IPS DF 6.9 (cell line): ENCODE measurements at places on chromosomes 6 and 20.

DNA sequence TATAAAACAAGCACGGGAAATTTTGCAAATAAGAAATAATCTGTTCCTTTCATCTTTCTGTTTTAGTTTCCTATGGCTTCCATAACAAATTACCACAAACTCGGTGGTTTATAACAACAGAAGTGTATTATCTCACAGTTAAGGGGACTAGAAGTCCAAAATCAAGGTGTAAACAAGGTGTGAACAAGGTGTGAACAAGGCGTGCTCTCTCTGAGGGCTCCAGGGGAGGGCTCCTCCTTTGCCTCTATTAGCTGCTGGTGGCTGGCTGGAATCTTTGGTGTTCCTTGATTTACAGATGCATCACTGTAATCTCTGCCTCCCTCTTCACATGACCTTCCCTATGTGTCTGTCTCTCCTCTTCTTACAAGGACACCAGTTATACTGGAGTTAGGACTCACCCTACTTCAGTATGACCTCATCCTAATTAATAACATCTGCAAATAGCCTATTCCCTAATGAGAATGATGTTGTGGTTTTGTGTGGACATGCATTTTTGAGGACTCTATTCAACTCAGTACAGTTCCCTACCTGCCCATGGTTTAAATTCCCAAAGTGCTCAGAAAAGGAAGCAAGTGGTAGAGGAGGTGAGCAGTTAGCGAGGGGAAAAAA, 17.5 kb upstream of the BMP5 start:
- DNase-seq: no peak

- DNase-seq: no peak
These were observed 32.9 kb downstream of the PKIG start for GRCh38 chr20:44615169-44615791.

DNA sequence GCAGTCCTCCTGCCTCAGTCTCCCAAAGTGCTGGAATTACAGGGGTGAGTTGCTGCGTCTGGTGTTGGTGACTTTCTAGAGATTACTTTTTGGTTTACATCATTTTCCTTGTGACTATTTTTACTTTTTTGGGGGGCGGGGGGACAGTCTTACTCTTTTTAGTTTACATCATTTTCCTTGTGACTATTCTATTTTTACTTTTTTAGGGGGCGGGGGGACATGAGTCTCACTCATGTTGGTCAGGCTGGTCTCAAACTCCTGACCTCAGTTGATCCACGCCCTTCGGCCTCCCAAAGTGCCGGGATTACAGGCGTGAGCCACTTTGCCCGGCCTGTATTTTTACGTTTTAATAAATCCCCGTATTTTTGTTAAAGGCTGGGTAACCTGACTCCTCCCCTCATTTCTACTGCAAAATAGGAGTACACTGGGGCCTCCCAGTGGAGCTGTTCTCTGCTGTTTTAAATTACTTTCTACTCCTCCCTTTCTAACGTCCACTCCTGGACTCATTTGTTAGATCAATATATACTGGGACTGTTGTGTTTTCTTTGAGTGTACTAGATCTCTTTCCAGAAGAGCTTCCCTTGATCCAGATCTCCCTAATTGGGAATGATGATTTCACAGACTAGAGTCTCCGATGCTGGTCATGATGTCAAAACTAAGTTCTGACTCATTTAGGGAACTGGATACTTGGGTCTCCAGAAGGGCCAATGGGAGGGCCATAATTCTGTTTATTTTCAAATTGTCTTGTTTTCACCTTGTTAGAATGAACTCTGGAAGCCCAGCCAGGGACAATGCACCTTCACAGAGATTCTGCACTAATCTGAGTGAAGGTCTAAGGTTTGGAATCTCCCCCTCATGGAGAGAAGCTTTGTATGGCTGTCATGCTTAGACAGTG, 9.2 kb downstream of the HSPA1B start:
- DNase-seq: no peak

DNA sequence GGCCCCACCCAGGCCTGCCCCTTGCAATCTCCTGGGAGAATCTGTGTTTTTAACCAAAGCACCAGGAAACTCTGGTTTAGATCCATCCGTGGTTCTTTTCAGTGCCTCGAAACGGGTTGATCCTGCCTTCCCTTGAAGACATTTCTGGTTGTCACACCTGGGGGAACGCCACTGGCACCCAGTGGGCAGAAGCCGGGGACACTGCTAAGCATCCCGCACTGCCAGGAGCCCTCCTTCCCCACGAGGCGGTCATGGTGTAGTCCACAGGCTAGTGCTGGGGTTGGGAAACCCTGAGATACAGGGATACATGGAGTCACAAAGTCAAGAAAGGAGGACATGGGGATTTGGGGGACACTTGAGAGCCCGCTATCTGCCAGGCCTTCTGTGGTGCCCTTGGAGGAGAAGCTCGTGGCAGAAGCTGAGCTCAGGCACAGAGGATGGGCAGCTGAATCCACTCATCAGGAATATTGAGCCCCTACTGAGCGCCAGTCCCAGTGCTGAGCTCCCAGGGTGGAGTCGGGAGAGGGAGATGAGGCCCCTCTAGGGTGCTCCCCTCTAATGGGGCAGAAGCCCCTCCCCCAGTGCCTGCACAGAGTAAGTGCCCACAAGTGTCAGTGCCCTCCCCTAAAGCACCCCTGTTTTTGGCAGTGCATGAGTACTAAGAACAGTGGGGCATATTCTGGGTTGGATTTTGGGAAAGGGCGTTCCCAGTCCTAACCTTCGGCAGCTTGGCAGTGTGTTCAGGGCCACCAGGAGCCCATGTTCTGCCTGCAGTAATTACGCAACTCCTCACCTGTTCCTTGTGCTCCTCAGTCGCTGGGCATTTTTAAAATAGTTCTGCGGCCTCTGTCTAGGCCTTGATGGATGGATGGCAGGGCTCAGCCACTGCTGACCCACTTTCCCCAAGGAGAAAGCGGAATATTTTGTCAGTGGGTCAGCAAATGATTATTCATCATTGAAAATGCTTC, 25.6 kb upstream of the PHACTR3 start:
- DNase-seq: no peak

GRCh38 chr6:30157999-30158398, 3.0 kb downstream of the TRIM10 start:
- DNase-seq: no peak

GRCh38 chr6:34052918-34053608, 92.8 kb downstream of the GRM4 start:
- no peak for DNase-seq

DNA sequence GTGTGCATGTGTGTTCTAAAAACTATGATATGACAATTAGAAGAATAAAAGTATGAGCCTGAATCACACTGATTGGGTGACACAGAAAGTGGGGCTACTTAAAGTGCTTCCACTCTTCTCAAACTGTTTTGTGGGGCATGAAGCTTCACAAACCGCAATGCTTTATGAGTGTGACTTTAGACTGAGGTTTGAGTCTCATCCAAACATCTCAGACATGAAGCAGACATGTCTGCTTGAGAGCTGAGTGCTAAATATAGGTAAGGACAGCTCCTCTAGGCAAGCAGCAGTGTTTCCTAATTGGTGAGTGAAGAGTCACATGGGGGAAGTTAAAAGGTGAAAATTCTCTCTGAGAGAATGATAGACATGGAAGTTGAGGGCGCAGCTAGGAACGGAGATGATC, 726.9 kb upstream of the CITED2 start:
- DNase-seq: no peak

GRCh38 chr6:10719296-10719963, 3.4 kb upstream of the TMEM14C start:
- no peak for DNase-seq

DNA sequence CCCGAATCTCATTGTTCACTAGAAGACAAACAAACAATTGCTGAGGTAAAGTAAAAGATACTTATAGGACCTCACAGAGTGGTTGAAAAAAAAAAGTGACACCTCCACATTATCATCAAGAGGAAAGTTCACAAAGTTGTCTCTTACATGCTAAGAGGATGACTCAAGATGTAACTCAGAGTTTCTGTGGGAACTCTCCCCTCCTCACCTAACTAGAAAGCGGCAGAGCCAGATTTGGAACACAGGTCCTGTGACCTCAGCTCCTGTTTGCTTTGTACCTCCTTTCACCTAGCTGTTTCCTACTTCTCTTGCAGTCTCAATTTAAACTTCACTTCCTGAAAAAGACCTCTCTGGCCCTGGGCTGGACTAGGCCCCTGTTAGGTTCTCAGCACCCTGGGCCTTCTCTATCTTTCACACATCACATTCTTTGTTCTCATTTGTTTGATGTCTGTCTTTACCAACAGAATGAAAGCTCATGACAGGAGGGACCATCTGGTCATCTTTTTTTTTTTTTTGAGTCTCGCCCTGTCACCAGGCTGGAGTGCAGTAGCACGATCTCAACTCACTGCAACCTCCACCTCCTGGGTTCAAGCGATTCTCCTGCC, 60.8 kb downstream of the CD24 start:
- DNase-seq: no peak

DNA sequence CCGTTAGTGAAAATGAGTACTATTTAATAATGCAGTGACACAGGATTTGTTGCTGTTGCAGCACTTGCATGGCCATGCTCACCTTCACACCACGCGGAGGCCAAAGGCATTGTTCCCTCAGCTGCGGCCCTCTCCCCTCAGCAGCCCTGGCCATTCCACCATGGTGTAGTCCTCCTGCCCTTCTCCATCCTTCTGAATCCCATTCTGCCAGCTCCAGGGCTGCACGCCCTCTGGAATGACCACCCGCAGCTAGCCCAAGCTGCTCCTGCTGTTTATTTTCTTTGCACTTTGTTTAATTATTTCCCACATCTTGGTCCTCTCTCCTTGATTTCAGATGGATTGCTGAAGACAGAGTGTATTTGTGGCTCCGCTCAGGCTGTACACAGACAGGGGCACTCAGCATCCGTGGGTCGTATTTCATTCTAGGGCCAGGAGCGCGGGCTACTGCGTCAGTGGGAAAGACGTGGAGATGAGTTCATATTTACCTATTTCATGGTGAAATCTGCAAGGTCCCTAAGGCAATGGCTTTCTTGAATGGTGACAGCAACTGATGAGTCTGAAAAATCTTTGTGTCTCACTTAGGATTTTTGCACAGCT, 81.4 kb upstream of the DUSP22 start:
- no peak for DNase-seq

GRCh38 chr6:123972600-123973294, 169.1 kb downstream of the NKAIN2 start:
- DNase-seq: no peak

- no peak for DNase-seq
These were observed 948 bp upstream of the DNAJC5 start for GRCh38 chr20:63893999-63894357.

DNA sequence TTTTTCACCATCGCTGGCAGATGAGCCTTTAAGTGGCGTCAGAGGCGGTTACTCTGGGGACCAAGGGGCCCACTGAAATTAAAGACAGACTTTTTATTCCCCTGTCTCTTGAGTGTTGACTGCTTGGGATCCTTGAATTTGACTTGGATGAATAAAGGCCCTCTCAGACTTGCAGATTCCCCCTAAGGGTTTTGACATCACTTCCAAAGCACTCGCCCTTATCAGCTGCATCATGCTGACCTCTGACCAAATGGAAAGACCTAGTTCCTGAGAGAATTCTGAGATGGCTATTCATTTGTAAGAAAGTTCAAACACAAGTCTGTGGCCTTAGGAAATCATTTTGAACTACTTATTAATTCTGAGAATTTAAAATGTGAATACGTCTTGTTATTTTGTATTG, 13.5 kb upstream of the MOXD1 start:
- no peak for DNase-seq

GRCh38 chr6:15709651-15710269, 46.9 kb upstream of the DTNBP1 start:
- DNase-seq: no peak

- no peak for DNase-seq
These were observed 72.5 kb downstream of the ANKS1A start for GRCh38 chr6:34961574-34961973.

GRCh38 chr6:73666393-73666792, 12.6 kb upstream of the SLC17A5 start:
- DNase-seq: no peak

- DNase-seq: no peak
These were observed 3.1 kb upstream of the CLDN20 start for GRCh38 chr6:155260686-155261085.

- no peak for DNase-seq
These were observed 145.1 kb upstream of the SMLR1 start for GRCh38 chr6:130682066-130682465.

DNA sequence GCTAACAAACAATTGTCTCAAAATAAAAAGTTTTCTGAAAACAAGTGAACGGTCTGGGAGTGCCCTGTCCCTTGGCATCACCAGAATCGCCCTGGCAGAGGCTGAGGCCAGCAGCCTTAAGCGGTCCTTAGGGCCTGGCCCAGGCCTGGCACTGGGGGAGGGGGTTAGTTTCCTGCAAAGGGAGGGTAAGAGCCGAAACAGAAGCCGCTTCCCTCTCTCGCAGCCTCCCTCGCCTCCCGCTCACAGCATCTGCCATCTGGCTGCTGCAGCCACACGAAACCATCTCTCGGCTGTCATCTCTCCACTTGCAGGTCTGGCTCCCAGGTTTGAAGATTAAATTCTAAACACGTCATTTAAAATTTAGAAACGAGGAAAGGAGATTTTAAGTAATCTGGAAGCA, 31.5 kb downstream of the PMEPA1 start:
- no peak for DNase-seq

DNA sequence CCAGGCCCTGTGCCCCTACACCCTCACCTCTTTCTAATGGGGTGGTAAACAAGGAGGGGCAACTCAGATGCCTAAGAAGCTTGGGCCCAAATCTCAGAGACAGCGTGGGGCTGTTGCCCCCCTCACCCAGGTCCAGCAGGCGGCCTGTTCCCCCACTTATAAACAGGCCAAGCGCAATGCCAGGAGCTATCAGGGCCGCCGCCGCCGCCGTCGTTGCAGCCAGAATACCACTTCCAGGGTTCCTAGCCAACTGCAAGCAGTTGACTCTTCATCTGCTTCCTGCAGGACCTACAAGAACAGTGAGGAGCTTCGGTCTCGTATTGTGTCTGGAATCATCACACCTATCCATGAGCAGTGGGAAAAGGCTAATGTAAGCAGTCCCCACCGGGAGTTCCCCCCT, 16.4 kb downstream of the PSMF1 start:
- no peak for DNase-seq

DNA sequence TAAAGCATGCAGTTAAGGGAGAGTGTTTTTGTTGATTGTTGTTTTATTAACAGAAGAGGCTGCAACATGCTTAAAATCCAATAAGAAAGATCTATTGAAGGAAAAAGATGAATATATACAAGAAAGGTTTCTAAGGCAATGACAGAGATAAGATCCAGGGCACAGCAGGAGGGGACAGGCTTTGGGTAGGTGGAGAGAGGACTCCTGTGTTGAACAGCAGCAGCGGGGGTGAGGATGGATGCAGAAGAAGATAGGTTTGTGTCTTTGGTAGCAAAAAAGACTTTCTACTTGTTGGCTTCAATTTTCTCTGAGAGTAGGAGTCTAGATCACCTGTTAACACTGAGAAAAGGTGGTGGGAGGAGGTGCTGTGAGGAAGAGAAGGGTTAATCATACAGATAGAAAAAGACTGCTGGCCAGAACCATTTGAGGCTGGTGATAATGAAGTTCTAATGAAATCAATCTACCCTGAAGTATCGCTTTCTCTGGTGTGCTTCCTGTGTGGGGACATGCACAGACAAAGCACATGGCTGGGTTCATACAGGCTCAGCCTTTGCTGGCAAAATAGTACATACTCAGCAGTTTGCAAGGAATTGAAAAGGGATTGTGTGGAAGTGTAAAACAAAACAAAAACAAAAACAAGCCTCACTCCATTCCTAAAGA, 17.2 kb upstream of the DST start:
- DNase-seq: no peak
